NCI-H2171 treated with DMSO at 0.1 percent for 48 hours (cell line): ENCODE measurements at places on chromosomes 5 and 9.

- DNase-seq: no peak
These were observed 78.0 kb downstream of the CFAP77 start for GRCh38 chr9:132487980-132488535.

- no peak for DNase-seq
These were observed 528.8 kb downstream of the IRX1 start for GRCh38 chr5:4124221-4124970.

DNA sequence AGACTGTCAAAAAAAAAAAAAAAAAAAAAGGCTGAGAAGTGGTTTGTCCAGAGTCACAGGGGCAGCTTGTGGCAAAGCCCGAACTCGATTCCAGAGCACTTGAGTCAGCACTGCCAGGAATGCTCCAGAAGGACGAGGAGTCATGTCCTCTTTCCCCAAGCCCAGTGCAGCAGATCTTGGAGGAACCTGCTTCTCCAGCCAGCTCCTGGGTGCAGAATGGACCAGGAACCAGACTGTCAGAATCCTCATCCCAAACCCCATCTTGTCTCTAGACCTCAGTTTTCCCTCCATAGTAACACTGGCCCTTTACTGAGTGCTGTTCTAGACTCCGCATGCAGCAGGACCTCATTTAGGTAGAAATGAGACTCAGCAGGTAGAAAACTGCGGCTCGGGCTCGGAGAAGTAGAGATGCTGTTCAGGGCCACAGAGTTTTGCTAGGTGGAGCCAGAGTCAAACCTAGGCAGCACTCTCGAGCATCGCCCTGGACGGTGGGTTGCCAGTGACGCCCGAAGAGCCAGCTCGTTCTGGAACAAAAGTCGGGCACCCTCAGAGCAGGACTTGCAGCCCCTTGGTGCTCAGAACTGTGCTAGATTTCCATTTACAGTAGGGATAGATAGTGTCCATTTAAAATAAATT is 15.4 kb downstream of the CD74 start:
- no peak for DNase-seq

DNA sequence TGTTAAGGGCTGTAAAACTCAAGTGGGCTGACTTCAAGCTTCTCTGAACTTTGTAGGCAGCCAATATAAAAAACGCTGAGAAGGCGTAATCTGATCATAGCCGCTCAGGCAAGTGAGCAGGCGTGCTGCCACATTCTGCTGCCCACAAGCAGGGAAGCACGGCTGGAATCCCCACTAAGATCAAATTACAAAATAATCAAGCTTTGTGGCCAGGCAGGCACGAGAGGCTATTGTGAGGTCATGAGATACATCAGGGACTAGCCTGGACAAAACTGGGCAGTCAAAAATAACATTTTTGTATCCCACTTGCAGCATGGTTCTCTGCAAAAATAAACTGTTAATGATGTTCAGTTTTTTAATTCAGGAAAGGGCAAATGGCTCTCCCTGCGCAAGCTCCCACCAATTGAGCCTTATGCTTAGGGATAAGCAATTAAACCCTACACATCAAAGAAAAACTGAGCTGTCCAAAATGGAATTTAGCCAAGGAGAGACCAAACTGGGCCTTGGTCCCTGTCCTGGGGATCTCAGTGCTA is 64.0 kb downstream of the POU5F2 start:
- DNase-seq: peak; percentile 57

- no peak for DNase-seq
These were observed 82.3 kb upstream of the AGXT2 start for GRCh38 chr5:35129921-35130485.

- no peak for DNase-seq
These were observed 70.3 kb downstream of the ZNF366 start for GRCh38 chr5:72436796-72437471.

DNA sequence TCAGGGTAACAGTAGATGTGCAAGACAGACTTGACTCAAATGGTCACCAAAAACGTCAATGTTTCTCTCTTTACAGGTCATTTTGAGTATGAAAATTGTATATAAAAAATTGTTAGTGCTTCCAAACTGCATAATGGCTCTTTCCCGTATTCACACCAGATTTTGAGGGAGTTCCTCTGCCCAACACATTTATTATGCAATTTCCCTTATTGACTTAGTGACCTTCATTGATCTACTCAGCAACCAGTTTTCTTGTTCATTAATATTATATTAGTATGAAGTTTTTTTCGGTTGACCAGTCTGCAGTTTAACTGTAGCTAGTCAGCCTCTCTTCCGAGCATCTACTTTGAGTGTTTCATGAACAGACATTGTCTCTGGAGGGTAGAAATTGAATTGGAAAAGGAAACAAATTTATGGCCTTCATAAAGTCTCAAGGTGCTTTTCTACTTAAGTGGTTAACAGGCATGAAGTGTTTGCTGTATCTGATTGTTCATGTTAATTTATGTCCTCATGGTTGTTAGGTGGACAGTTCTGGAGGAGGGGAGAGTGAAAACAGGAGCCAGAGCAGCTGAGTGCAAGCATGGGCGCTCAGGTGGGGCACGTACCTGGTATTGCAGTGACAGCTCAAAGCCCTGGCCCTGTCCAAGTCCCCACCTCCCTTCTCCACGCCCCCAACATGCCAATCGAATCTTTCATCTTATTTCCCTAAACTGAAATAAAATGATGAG is 240.2 kb downstream of the RFK start:
- no peak for DNase-seq

DNA sequence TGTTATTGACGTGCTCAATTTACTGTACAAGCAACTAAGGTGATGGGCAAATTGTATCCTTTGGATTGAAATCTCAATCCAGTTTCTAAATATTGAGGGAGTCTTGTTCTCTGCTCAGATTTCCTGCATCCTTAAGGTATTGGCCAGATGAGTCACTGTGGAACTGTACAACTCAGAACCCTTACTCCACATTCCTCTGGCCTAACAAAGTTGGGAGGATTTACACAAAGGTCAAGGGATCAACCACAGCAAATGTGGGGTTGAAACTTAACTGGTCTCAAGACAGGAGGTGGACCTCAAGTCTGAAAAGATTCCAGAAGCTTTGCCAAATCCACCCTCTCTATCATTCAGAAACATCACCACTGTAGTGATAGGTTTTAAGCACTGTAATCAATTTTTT is 81.5 kb upstream of the AGXT2 start:
- DNase-seq: no peak

DNA sequence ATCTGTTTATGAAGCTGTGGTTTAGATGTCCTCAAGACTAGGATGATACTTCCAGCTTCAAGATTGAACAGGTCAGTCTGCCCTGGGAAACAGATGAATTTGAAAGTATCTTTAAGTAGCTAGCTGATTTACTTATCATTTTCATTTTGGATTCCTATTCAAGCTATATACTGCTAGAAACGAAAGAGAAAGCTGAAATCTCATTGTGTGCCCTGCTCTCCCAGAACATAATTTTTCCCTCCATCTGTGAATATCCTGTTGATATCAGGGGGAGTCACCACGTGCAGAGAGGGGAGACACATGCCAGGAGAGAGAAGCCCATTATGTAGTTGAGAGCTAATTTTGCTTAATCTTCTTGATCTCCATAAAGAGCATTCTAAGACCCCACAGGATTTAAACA is 439.1 kb downstream of the NR2F1-AS1 start:
- no peak for DNase-seq

GRCh38 chr5:8391911-8392310 is 523.0 kb downstream of the MTRR start:
- DNase-seq: no peak

GRCh38 chr9:122991370-122991830 is 42.1 kb upstream of the GPR21 start:
- peak; percentile 26 for DNase-seq

DNA sequence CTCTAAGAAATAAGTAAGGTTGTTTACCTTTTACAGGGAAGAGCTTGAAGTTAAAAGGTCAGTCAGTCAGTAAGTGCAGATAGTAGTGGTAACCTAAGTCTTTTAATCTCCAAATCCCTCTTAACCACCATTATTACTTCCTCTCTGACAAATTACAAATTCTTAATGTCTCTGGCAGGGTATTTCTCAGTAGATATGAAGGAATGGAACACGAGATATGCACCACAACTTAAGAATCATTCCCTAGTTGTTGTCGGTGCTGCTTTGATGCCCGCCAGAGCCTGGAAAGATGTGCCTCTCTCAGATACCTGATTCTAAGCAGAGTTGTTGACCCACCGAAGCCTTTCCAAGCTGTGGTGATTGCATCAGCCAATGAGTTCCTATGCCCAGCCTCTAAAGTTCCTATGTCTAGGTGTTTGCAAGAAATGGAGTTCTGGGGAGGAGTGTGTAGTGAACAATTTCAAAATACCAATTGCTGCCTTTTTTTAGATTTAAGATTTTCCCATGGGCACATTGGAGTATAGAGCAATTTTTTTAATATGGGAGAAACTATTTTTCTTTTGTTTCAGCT is 78.5 kb downstream of the CD180 start:
- no peak for DNase-seq

DNA sequence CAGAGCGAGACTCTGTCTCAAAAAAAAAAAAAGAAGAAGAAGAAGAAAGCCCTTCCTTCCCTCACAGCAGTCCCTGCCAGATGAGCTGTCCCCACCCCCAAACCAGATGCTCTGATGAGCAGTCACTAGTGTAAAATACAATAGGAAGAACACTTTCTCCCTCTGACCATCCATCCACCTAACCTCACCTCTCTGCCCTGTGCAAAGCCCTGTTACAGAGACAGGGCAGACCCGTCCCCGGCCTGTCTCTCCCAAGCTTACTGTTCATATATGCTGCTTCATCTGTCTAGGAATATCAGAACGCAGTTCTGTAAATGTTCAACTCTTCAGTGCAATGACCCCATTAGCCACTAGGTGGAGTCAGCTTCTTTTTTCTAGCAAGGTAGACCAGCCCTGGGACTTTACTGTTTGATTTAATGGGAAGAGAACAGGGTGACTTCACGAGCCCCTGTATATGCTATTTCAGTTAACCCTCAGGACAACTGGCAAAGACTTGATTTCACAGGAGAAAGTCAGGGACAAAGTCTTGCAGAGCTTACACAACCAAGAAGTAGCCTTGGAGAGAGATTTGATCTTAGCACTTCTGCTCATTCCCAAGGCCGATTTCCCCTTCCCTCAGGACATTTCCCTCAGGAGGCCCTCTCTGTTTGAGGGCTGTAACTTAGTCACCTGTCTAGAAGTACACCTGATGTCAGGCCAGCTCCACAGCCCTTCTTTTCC is 14.9 kb upstream of the FGFR4 start:
- peak; percentile 76 for DNase-seq

DNA sequence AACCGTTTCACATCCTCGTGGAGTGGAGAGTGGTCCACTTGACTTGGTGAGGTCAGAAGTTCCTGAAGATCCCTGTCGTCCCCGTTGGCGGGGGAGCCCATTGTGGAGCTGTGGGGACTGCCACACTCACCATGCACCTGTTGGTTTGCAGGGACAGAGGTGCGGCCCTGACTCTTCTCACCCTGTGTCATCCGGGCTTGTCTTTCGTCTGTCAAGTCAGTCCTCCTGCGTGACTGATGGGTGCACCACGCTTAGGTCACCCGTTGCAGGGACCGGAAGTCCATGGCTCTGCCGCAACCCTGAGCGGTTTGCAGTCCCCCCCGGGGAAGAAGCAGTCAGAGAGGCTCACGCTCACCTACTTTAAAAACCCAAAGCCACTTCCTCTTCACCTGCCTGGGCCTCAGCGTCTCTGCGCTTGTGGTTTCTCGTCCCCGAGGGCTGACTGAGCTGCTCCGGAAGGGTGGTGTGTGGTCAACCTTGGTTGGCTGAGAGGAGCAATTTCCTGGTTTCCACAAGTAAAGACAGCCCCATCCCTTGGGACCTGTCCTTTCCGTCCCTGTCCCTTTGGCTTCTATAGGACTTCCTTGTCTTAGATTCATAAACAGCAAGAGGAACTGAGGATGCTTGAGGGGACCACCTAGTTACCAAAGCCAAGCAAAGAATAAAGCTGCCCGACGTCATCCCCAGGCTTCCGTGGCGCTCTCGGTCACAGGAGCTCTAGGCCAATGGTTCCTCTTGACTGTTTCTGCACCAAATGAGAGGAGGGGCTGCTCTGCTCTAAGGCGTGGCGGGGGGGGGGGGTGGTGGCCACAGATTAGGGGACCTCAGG is 53.2 kb downstream of the USP20 start:
- DNase-seq: no peak

- no peak for DNase-seq
These were observed 18.8 kb upstream of the TEK start for GRCh38 chr9:27090231-27090630.

DNA sequence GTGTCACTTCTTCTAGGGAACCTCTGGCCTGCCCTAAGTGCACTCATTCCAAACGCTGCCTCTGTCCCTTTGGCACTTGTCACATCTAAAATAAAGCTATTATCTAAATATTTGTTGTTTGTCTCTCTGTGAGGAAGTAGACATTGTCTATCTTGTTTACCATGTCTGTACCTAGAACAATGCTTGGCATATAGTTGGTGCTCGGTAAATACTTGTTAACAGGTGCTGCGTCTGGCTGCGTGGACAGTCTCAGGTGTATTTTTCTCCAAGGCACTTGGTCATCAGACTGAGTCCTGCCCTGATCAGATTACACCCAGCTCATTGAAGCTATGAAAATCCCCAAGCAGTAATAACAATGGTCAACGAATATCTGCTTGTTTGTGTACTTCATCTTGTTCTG is 174.9 kb upstream of the SMIM23 start:
- DNase-seq: no peak

DNA sequence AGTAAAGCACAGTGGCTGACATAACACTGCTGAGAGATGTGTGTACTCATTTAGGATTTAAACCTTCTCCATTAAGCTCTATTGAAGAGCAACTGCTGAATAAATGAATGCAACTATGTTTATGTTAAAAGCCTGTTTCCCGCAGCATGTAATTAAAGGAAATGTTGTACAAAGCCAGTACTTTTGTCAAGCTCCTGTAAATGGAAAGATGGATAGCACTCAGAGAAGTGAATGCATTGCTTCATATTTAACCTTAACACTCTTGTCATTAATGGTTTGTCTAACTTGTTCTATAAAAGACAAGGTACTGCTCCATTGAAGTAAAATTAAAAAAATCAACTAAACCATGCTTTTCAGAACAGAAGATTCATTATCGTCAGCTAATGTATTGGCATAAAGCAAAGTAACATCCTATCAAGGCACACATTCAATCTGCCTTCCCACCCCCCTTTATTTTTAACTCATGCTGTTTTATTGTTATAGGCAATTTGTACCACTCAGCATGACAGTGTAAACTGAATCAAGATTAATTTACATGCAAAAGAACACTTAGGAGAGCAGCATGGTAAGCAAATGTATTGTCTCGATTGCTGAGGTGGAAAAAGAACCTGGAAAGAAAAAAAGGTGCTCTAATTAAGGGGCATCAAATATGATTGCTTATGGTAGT is 240.9 kb upstream of the TBCA start:
- DNase-seq: no peak

GRCh38 chr5:116557669-116558271 is 16.9 kb downstream of the SEMA6A start:
- no peak for DNase-seq

DNA sequence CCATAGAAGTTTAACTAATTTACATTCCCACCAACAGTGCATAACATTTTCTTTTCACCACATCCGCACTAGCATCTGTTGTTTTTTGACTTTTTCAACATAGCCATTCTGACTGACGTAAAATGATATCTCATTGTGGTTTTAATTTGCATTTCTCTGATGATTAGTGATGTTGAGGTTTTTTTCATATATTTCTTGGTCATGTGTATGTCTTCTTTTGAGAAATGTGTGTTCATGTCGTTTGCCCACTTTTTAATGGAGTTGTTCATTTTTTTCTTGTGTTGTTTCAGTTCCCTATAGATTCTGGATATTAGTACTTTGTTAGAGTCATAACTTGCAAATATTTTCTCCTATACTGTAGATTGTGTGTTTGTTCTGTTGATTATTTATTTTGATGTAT is 163.4 kb downstream of the FER start:
- DNase-seq: no peak
